ENCODE measurements at places on chromosomes 2 and 18. TPM values are rescaled to one million over a fixed set of nuclear protein-coding genes. Genes with fewer than 3 reads are reported as not detected.

- H3K4me1 ChIP-seq: no peaks in the 10 kb centered on the region
- H3K36me3 ChIP-seq: peaks cover 21% of the 10 kb centered on the region
- DNase-seq: no peak
- H3K4me3 ChIP-seq: no peak overlapping the region
- H3K27ac ChIP-seq: no peak overlapping the region
- no peaks in the 10 kb centered on the region for H3K27me3 ChIP-seq
These were observed 43.5 kb downstream of the CWC22 start for GRCh38 chr2:179963626-179964025.

DNA sequence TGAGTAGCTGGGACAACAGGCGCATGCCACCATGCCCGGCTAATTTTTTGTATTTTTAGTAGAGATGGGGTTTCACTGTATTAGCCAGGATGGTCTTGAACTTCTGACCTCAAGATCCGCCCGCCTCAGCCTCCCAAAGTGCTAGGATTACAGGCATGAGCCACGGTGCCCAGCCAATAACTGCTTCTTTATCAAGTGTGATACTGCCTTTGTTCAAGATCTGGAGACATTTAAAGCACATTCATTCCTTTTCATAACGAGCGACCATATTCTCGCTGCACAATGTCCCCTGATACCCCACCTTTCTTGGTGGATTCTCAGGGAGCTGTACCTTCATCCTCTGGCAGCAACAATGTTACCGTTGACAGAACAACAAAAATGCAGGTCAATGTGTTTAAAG lies 75.4 kb downstream of the PIEZO2 start:
- H3K27ac ChIP-seq: no peak overlapping the region
- no peaks in the 10 kb centered on the region for H3K27me3 ChIP-seq
- H3K4me1 ChIP-seq: no peaks in the 10 kb centered on the region
- no peaks in the 10 kb centered on the region for H3K36me3 ChIP-seq

DNA sequence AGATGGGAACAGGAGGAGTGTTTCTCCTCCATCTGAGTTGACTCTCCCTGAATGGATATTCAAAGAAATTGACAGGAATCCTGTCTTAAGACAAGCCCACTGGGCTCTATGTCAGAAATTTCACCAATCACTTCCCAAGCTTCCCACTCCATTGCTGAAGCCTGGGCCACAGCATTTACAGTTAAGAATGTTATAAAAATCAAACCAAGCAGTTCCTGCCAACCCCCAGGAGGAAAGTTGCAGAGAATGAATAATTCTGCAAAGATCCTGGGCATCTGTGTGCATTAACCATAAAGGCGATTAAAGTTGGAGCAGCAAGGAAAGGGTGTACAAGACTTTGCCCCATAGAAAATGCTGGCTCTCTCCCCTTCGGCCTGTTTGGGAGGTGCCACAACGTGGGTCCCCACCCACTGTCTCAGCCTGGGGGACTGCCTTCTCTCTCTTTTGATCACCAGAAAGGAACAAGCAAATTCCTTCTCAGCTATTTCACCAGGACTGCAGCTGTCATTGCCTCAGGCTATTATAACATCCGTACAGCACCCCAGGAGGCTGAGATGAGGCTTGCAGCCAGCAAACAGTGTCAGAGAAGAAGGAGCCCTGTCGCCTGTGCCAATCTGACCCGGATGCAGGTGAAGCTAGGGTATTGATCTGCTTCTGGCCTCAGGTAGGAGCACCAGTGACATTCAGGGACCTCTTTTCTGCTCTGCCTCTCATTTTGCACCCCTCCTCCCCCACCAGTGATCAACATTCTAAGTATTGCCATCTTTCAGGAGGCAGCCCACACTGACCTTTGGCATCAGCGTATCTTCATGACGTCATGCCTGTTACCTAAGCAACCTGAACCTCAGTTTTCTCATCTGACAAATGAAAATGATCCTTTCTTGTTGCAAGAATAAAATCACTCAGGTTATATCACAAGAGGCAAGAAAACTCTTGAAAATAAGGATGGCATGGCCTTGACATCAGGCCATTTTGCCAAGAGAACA lies 219.0 kb downstream of the SH3BP4 start:
- H3K36me3 ChIP-seq: no peaks in the 10 kb centered on the region
- no peaks in the 10 kb centered on the region for H3K27me3 ChIP-seq
- H3K27ac ChIP-seq: no peak overlapping the region
- no peaks in the 10 kb centered on the region for H3K4me1 ChIP-seq
- no peak for DNase-seq

DNA sequence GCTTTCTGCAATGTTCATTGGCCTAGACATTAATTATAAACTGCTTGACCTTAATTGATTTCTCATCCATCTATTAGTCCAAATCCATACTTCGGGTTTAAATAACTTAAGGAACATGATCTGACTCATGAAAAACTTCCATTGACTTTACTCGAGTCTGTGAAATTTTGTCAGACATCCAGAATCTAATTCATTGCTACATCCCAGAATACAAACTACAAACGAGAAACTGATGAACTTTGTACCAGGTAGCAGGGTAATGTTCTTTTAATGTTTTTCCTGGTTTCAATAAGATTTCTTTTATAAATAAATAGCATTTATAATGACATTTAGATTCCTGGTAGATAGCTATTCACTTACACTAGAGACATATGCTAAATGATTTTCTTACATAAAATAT lies 36.0 kb upstream of the IKZF2 start:
- no peaks in the 10 kb centered on the region for H3K27me3 ChIP-seq
- H3K27ac ChIP-seq: no peak overlapping the region
- no peaks in the 10 kb centered on the region for H3K4me1 ChIP-seq
- DNase-seq: no peak
- no peak overlapping the region for H3K4me3 ChIP-seq
- no peaks in the 10 kb centered on the region for H3K36me3 ChIP-seq

- H3K36me3 ChIP-seq: no peaks in the 10 kb centered on the region
- no peak overlapping the region for H3K27ac ChIP-seq
- no peaks in the 10 kb centered on the region for H3K4me1 ChIP-seq
- H3K4me3 ChIP-seq: no peak overlapping the region
These were observed 15.5 kb upstream of the CFLAR start for GRCh38 chr2:201100497-201100896.

DNA sequence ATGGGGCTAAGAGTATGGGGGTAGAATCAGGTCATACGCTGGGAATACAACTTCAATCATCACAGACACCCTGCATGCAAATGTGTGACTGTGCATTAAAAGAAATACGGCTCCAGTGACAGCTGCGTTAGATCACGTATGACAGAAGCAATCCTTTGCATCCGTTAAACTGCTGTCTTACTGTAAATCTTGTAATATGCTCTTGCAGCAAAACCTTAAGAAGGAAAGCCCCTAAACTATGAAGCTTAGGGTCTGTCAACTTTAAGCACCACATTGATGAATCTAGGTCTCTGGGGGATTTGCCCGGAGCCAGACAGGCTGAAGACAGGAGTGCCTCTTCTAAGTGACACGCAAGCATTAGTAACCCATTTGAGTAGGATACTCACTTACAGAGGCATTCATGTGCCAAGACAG lies 84.7 kb upstream of the EML6 start:
- H3K27ac ChIP-seq: peak overlapping the region; percentile 54
- peaks cover 78% of the 10 kb centered on the region for H3K4me1 ChIP-seq
- peaks cover 33% of the 10 kb centered on the region for H3K36me3 ChIP-seq

GRCh38 chr2:27006602-27007415 lies 26.0 kb upstream of the TMEM214 start:
- H3K27ac ChIP-seq: no peak overlapping the region
- H3K4me1 ChIP-seq: no peaks in the 10 kb centered on the region
- no peak overlapping the region for H3K4me3 ChIP-seq
- DNase-seq: no peak
- H3K27me3 ChIP-seq: no peaks in the 10 kb centered on the region
- no peaks in the 10 kb centered on the region for H3K36me3 ChIP-seq

GRCh38 chr2:191250400-191250799 lies 5.2 kb downstream of the MYO1B start:
- H3K4me3 ChIP-seq: no peak overlapping the region
- H3K4me1 ChIP-seq: peaks cover 17% of the 10 kb centered on the region
- H3K27ac ChIP-seq: no peak overlapping the region
- no peaks in the 10 kb centered on the region for H3K36me3 ChIP-seq
- DNase-seq: no peak

- no peak overlapping the region for H3K27ac ChIP-seq
- DNase-seq: no peak
- no peak overlapping the region for H3K4me3 ChIP-seq
- H3K36me3 ChIP-seq: no peaks in the 10 kb centered on the region
These were observed 242.6 kb downstream of the IKZF2 start for GRCh38 chr2:212908682-212909435.

- H3K27ac ChIP-seq: no peak overlapping the region
- no peaks in the 10 kb centered on the region for H3K27me3 ChIP-seq
- no peak for DNase-seq
- H3K4me1 ChIP-seq: no peaks in the 10 kb centered on the region
- no peaks in the 10 kb centered on the region for H3K36me3 ChIP-seq
- H3K4me3 ChIP-seq: no peak overlapping the region
These were observed 306.0 kb downstream of the BCL11A start for GRCh38 chr2:60247471-60247870.

DNA sequence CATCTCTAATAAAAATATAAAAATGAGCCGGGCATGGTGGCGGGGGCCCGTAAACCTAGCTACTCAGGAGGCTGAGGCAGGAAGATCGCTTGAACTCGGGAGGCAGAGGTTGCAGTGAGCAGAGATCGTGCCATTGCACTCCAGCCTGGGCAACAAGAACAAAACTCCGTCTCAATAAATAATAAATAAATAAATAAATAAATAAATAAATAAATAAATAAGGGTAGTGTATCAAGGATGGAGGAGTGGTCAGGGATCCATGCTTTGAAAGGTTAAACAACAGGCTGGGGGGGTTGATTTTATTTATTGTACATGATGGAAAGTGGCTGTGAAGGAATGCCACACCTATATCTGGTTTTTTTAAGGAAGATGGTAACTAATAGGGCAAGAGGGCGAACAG lies 63.2 kb downstream of the AP1S3 start:
- H3K4me1 ChIP-seq: no peaks in the 10 kb centered on the region
- no peak overlapping the region for H3K27ac ChIP-seq
- no peak for DNase-seq
- H3K36me3 ChIP-seq: no peaks in the 10 kb centered on the region
- H3K4me3 ChIP-seq: no peak overlapping the region

GRCh38 chr2:242024751-242025355 lies 155.3 kb downstream of the RTP5 start:
- DNase-seq: no peak
- H3K36me3 ChIP-seq: no peaks in the 10 kb centered on the region
- no peak overlapping the region for H3K27ac ChIP-seq

DNA sequence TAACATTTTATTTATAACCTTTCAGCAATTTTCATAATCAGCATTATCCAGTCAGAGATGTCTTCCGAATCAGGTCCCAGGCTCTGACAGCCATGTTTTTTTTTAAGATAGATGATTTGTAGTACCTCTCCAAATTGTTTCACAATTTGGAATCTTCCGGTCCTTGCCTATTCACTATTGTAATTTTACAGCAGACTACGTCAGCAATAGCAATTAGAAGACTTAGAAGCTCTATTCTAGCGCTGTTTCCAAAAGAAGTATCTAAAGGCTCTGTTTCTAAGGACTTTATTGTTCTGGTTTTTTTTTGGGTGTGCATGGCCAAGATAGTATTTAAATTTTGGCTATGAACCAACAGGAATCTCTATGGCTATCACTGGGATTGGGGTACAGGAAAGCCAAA lies 94.6 kb upstream of the PELI1 start:
- no peak for DNase-seq
- H3K4me3 ChIP-seq: no peak overlapping the region
- peaks cover 14% of the 10 kb centered on the region for H3K4me1 ChIP-seq
- H3K27me3 ChIP-seq: no peaks in the 10 kb centered on the region
- H3K27ac ChIP-seq: no peak overlapping the region
- H3K36me3 ChIP-seq: no peaks in the 10 kb centered on the region

DNA sequence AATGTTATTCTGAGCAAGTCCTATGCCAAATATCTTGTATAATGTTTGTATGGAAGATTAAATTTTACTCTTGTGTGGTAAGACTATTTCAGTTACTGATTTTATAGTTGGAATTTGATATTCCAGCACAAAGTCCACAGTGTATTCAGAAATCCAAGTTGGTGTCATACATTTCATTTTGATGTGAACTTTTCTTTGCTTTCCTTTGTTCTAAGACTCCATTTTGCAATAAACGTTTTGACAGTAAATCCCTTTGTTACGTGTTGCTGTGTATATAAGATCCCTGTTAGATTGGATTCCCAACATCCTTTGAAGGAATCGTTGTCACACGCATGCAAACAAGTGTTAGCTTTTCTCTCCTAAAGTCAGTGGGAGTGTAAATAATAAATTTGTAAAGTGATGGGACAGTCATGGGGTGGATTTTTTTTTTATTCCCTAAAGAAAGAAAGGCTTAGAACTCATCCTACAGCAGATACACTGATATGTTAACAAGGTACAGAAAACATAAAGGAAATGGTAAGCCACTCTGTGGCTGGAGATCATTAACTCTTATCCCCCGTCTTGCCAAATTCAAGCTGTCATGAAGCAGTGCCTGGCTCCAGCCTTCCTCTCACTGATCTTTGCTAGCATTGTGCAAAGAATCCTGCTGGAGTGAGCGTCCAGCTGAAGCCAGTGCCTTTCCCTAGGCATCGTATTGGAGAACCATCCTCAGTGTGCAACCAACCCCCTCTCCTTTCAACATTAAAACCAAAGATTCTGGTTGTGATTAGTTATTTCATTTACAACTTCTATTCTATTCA lies 127.6 kb upstream of the CDCA7 start:
- DNase-seq: no peak
- H3K4me3 ChIP-seq: no peak overlapping the region
- peaks cover 1% of the 10 kb centered on the region for H3K36me3 ChIP-seq
- peaks cover 24% of the 10 kb centered on the region for H3K4me1 ChIP-seq
- no peaks in the 10 kb centered on the region for H3K27me3 ChIP-seq

DNA sequence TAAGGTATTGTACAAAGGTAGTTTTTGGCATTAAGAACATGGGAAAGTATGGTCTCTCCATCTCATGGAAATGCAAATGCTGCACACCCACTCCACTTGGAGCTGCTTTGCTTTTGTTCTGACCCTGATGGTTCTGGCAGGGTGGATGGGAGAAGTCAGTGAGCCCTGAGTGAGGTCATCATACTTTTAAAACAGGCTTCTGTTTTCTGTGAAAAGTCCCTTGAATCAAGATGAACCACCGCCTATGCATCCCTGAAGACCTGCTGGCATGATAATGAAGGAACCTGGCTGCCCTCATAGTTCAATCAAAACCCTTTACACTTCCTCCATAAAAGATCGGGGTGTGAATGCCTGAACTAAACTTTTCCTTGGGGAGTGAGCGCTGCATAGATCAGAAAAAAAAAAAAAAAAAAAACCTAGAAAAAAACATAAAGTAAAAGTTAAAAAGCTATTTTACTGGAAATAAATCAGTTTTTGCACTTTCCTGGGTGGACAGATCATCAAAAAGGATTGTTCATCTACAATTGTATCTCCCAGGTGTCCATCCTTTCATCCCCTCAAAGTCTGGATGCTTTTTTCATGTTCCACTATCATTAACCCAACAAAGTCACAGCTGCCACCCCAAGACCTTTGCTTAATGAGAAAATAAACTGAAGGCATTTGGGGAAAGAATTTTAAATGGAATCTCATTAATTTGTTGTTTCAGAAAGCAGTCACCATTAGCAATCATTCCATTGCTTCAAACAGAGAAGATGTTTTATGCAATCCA lies 728.1 kb upstream of the DDX18 start:
- H3K4me3 ChIP-seq: no peak overlapping the region
- H3K27ac ChIP-seq: no peak overlapping the region
- DNase-seq: no peak
- H3K4me1 ChIP-seq: no peaks in the 10 kb centered on the region
- H3K36me3 ChIP-seq: no peaks in the 10 kb centered on the region

- H3K4me1 ChIP-seq: no peaks in the 10 kb centered on the region
- no peak overlapping the region for H3K27ac ChIP-seq
- H3K27me3 ChIP-seq: no peaks in the 10 kb centered on the region
- H3K4me3 ChIP-seq: no peak overlapping the region
These were observed 628.6 kb upstream of the ID2 start for GRCh38 chr2:8053216-8053615.

Gene TSPYL6
- total RNA-seq: not detected

Gene KIAA2012
- total RNA-seq: not detected

Gene SMPD4
- 23.8 TPM for total RNA-seq

Gene LYG1
- not detected for total RNA-seq

Gene DPYSL5
- total RNA-seq: not detected

Measured in right atrium auricular region (tissue), 2 donors.